DMS79 (cell line): ENCODE measurements at places on chromosomes 7 and 10.

GRCh38 chr7:1087465-1087814 is 473 bp upstream of the GPER1 start:
- DNase-seq = no peak

DNA sequence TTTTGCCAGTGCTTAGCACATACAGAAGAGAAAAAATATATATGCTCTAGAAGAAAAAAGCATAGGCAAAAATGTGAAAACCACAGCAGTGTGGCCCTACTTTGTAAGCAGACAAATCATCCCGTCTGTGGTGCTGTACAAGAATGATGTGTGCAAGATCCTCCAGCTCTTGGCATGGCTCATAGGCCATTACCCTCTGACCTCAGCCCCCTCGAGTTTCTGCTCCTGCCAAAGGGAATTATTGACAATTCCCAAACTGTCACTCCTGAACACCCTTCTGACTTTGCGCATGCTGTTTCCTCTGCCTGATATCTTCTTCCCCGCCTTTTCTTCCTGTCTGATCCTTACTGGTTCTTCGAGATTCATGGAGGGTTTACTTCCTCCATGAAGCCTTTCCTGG is 27.1 kb downstream of the PLA2G12B start:
- no peak for DNase-seq

DNA sequence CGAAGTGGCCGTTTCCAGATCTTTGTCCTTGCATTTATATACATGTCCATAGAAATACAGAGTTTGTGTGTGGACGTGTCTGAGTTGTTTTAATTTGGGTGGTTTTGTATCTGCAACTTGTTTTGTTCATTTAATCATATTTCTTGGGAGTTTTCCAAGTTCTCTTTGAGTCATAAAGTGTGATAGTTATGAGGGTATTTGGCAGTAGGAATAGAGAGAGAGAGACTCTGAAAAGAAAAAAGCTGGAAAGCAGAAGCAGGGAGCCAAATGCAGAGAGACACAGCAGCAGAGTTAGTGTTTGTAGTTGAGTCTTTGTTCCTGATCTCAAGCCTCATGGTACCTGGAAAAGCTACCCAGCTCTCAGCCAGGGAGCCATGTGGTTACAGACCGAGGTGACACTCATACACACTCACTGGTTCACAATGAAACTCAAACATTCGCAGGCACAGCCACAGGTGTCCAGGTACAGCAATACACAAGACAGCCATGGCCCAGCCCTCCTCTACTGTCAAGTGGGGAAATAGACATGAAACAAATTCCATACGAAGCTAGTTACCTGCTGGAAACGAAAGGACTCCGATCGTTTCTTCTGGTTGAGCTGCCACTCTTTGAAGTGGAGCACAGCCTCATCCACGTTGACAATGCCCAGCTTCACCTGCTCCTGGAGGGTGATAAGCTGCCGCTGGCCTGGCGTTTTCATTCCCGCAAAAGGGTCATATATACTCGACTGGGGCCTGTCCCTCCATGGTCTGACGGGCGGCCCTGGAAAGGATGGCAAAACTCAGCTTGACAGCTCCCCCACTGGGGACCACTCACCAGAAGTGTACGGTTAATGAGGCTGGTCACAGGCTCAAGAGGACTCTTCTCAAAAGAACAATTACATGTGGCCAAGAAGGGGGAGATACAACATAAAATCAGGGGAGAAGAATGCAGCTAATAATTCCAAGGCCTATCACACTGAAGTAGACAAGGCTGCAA is 33.3 kb upstream of the TM9SF3 start:
- DNase-seq = no peak

GRCh38 chr10:77835669-77836086 is 90.9 kb downstream of the DLG5 start:
- peak; percentile 36 for DNase-seq

GRCh38 chr7:40475681-40475982 is 340.8 kb downstream of the SUGCT start:
- no peak for DNase-seq

GRCh38 chr10:102593074-102593803 is 51.0 kb upstream of the TRIM8 start:
- DNase-seq = no peak

- no peak for DNase-seq
Observed at GRCh38 chr7:155807789-155808548, 4.3 kb downstream of the SHH start.

DNA sequence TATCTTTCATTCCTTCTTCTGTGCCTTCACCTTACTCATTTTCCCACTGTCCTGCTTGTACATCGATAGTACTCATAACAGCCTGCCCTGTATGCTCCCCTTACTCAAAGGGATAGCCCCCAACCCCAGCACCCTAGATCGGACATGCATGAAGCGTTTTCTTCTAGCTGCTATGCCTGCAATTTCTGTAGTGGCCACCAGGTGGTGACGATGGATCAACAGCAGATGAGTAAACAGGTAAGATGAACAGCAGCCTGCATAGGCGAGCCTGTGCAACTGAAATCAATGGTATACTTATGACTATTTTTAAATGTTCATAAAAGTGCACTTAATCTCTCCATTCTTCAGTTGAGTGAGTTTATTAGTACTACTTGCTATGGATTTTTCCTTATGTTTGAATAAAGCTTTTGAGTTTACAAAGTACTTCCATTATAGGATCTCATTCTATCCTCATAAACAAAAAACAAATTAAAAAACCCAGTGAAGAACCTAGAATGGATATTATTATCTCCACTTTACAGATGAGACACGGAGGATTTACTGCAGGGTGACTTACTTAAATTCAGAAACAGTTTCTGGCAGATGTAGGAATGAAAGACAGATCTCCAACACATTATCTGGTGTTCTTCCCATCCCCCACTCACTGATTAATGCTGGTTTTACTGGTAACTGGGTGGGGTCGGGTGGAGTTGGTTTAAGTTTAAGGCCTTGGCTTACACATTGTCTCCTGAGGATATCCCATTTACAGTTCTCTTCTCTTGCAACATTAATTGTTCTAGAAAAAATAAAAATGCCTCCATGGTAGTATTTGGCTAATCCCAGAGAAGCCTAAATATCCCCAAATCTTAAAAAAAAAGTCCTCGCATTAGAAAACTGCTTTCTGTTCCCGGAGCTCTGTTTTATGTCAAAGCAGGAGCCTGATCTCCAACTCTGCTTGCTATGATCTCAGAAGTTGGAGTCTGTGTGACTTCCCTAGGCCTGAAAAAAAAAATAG is 222.1 kb downstream of the GLI3 start:
- no peak for DNase-seq

- no peak for DNase-seq
Observed at GRCh38 chr7:32301427-32301826, 188.8 kb downstream of the LSM5 start.

- DNase-seq = no peak
Observed at GRCh38 chr7:143322760-143323633, 7.1 kb downstream of the CLCN1 start.

- DNase-seq = no peak
Observed at GRCh38 chr10:131973160-131973951, 8.4 kb downstream of the BNIP3 start.

- DNase-seq = no peak
Observed at GRCh38 chr10:129715805-129716204, 248.3 kb downstream of the EBF3 start.

- DNase-seq = no peak
Observed at GRCh38 chr7:44489955-44490350, 505 bp downstream of the NUDCD3 start.

- DNase-seq = no peak
Observed at GRCh38 chr7:28669330-28669729, 257.0 kb downstream of the CREB5 start.

DNA sequence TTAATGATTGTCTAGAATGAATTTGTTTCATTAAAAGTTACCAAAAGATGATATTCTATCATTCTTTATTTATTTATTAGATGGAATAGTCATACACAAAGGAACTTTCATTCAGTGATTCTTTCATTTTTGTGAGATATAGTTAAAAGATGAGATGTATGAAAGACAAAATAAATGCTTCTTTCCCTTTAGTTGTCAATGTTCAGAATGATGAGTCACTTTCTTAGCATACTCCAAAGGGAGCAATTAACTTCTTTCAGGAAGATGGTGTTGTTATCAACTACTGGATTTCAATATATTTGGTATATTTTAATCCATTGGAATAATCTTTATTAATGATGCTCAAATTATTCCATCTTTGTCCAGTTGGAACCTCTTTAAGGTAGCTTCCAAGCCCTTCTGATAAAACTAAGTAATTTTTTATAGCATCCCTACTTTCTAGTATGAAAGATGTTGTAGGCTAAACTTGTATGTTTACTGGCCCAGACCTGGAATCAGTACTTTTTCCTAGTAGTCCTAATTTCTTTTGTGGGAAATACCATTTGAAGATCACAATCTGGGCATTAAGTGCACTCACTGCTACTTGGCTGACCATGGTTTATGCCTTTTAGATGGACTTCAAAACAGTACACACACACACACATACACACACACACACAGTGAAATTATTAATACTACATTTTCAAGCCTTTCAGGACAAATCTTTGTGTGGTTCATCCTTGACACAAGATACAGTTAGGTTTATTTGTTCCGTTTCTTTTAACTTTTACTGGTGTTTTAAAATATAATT is 2.5 kb downstream of the GIMAP7 start:
- DNase-seq = no peak

DNA sequence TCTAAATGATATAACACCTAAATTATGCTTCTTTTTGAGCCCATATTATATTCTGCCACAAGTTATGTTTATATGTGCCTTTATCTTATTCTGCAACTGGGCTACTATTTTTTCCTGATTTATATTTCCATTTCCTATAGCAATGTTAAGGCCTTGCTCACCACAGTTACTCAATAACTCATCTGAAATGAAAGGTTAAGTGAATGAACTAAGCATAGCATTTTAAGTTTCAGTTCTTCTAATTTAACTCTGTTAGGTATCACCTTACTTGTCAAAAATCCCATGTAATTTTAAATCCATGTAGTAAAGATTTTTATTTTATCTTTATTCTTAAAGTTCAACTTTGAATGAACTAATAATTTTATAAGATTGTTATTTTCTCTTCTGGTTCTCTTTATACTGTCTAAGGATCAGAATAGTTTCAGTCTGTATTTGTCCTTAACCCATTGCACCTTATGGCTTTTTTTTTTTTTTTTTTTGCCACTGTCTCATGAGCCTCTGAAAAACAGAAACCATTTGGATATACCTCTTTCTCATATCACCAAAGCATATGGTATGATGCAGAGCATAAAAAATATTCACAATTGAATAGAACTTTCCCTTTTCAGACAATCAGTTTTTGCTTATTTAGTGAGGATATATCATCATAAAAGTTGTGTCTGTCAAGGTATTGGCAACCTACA is 301.8 kb upstream of the ZWINT start:
- no peak for DNase-seq

DNA sequence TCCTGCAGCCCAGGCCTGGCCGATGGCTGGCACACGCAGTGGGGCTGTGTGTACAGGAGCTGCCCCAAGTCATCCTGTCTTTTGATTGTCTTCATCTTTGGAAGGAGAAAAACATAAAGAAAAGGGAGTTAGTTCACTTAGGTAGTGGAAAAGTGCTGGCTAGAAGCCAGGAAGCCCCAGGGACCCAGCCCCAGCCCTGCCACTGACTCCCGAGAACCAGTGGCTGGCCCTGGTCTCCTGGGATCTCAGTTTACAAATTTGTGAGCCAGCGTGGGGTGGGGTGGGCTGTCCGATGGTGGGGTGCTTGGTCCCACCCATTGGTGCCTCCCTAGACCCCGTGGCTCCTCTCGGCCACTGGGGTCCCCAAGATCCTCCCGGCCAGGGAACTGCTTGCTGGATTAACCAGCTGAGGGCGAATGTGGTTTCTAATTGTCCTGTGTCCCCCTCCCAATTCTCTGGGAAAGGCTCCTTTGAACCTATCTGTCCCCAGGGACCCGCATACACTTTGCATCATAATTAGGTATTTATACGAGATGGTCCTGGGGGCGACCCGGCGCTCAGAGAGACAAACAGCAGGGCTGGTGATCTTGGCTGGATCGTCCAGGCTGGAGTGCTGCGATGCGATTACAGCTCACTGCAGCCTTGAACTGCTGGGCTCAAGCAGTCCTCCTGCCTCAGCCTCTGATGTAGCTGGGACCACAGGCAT is 16.3 kb upstream of the CHST12 start:
- no peak for DNase-seq

DNA sequence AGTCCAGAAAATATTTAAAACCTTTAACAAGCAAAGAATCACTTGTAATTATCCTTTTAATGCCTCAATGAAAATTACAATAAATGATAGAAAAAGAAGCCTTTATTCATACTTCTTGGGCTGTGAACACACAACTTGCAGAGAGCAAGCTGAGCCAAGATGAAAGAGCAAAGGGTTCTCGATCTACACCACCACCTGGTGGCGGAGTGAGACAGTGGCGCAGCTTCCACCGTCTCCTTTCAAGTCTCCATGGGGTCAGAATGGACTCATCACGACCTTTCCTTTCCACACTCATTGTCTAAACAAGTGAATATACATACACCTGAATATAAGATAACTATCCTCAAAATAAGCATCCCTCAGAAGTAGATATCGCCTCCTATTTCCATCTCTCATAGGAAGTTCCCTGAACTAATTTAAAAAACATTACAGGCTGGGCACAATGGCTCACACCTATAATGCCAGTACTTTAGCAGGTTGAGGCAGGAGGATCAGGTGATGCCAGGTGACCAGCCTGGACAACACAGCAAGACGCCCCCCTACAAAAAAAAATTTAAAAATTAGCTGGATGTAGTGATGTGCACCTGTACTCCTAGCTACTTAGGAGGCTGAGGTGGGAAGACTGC is 40.7 kb downstream of the ATE1 start:
- no peak for DNase-seq

DNA sequence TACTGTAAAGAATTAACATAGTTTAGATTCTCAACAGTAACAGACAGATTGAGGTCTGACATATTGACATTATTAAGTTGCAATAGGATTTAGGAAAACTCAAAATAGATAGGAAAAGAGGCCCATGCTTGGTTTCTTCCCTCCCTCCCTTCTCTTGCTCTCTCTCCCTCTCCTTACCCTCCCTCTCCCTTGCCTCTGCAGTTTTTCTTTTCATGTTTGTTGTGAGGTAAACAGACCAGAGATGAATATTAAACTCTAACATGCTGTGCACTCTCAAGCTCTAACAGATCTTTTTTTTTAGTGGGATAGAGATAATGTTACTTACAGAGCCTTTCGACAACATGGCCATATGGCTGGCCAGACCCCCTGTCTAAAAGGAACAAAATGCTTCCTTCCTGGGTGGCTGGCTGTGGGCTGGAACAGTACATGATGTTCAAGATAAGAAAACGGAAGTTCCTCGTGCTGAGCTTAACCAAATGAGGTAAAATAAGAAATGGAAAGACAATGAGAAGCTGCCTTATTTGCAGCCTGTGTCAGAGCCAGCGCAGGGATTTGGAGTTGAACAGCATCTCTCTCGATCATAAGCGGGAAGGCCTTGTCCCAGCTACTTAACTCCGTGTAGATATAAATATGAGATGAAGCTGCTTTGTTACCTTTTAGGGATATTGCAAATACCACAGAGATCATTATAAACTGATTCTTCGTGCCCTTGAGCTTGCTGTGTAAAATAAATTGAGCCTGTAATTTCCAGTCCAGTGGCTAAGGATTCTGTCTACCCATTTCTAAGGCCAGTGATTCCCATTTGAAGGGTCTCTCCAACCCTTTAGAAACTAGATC is 391.9 kb upstream of the NPVF start:
- no peak for DNase-seq
